ENCODE measurements at places on chromosomes 5 and 9. TPM values are rescaled to one million over a fixed set of nuclear protein-coding genes. Genes with fewer than 3 reads are reported as not detected.

GRCh38 chr9:133976887-133977286, 15.2 kb downstream of the VAV2 start:
- no peak for DNase-seq

DNA sequence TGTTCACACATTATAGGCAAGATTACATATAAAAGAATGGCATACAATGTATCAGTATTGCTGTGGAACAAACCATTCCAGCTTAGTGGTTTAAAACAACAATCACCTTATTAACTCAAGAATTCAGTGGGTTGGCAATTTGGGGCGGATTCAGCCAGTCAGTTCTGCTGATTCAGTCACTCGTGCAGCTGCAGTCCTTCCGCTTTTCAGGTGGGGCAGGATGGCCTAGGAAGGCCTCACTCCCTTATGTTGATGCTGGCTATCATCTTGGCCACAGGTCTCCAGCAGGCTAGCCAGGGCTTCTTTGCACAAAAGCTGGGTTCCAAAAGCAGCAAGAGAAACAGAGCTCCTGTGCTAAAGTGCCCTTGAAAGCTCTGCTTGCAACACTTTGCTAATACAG, 150.6 kb downstream of the MCTP1 start:
- DNase-seq = no peak

DNA sequence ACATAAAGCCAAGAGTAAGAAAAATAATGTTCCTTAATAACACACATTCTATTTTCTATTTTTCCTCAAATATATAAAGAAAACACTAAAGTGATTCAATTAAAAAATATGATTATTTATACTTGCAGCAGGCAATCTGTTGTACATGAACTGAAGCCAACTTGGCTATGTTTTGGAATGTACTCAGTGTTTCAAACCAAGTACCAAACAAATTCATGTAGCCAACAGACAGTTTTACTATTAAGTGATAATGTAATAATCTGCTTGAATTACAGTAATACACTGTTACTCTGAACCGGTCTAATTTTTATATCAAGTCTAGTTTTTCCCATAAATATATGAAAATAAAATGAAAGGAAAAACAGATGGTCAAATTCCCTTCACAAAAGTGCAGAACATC, 58.0 kb downstream of the CEP120 start:
- DNase-seq = no peak

- no peak for DNase-seq
Observed at GRCh38 chr9:79301551-79302391, 270.0 kb upstream of the TLE4 start.

GRCh38 chr5:1000329-1000728, 8.3 kb upstream of the NKD2 start:
- DNase-seq = no peak

DNA sequence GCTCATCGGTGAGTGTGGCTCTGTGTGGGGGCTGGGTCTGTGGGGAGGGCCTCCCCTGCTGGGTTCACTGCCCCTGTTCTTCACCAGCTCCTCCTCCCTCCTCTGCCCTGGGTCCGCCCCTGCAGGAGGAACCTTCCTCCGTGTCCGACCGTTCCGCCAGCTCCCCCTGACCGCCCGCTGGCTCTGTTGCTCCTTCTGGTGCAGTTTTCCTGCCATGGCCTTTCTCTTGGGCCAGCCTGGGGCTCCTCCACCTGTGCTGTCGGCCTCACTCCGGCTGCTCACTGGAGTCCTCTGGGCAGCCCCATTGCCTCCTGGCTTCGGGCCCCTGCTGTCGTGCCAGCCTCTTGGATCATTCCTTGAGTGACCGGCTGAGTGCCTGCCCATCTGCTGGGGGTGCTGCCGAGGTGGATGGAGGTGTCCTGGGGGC, 12.3 kb downstream of the RNU6ATAC start:
- no peak for DNase-seq

DNA sequence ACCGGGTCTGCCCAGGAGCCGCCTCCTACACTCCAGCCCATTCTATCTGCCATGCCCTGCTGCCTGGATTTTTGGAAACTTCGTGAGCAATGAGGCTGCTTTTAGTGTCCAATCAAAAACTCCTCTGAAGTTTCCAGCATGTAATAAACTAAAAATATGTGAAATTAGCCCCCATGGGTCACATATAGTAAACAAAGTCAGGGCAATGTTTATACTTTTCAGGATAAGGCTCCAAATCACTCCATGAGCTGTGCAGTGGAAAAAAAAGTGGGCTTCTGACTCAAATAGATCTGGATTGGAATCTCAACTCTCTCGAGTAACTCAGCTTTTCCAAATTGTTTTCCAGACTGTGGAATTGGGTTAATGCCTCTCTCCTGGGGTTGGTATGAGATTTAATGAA, 68.2 kb downstream of the PIK3R1 start:
- no peak for DNase-seq

DNA sequence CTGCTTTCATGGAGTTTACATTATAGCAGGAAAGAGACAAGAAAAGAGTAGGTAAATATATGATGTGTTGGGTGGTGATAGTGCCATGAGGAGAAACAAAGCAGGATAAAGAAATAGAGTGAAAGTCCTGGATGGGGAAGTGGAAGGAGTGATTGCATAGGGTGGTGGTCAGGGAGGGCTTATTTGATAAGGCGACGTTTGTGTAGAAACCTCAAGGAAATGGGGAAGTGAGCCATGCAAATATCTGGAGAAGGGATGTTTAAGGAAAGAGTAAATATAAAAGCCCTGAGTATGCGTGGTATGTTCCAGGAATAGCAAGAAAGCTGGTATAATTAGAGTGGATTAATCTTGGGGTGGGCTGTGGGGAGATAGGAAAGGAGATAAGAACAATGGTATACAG, 134.7 kb upstream of the SV2C start:
- DNase-seq = no peak

Gene PCDHB14
- not detected for total RNA-seq

Gene SH3PXD2B
- 1.3 TPM for total RNA-seq

Gene FOXI1
- not detected for total RNA-seq

Data from activated CD4-positive, alpha-beta T cell treated with anti-CD3 and anti-CD28 coated beads for 36 hours (primary cell).